Activated T-cell treated with anti-CD3 and anti-CD28 coated beads, Interleukin-2, amount 50 U/mL, for 4 hours (primary cell): ENCODE measurements at places on chromosomes 7 and 10.

GRCh38 chr7:135247746-135248471 is 14.3 kb downstream of the STRA8 start:
- no peak for DNase-seq

GRCh38 chr7:83849131-83849530 is 200.2 kb upstream of the SEMA3E start:
- no peak for DNase-seq

GRCh38 chr7:66140924-66141323 is 26.3 kb downstream of the CRCP start:
- DNase-seq: no peak

GRCh38 chr10:3764626-3765112 is 20.3 kb downstream of the KLF6 start:
- DNase-seq: no peak

DNA sequence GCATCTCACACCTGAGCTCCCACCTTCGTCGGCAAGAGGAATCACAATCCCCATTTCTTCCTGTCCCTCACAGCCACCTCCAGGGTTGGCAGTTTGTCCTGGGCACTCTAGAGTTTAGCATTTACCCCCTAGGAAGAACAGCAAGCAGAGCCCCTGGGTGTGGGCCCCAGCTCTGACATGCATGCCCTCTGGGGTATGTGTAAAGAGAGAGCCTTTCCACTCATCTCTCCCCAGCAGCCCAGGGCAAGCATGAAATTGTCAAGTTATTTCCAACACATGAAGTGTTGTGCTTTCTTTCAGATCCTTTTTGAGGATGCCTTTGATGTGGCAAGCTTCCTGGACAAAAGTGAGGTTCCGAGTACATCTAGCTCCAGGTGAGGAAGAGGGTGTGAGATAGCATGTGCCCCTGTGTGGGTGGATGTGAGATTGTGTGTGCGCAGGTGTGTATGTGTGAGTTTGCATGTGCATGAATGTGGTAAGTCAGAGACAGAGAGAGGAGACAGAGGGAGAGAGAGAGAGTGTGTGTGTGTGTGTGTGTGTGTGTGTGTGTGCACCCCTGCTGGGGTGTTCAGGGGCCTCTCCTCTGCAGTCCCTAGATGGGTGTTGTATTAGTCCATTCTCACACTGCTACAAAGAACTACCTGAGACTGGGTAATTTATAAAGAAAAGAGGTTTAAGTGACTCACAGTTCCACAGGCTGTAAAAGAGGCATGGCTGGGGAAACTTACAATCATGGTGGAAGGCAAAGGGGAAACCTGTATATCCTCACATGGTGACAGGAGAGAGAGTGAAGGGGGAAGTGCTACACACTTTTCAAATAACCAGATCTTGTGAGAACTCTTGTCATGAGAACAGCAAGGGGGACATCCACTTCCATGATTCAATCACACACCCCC is 18.1 kb downstream of the STRA8 start:
- DNase-seq: no peak

GRCh38 chr7:25259487-25260243 is 31.4 kb upstream of the NPVF start:
- peak; percentile 44 for DNase-seq

DNA sequence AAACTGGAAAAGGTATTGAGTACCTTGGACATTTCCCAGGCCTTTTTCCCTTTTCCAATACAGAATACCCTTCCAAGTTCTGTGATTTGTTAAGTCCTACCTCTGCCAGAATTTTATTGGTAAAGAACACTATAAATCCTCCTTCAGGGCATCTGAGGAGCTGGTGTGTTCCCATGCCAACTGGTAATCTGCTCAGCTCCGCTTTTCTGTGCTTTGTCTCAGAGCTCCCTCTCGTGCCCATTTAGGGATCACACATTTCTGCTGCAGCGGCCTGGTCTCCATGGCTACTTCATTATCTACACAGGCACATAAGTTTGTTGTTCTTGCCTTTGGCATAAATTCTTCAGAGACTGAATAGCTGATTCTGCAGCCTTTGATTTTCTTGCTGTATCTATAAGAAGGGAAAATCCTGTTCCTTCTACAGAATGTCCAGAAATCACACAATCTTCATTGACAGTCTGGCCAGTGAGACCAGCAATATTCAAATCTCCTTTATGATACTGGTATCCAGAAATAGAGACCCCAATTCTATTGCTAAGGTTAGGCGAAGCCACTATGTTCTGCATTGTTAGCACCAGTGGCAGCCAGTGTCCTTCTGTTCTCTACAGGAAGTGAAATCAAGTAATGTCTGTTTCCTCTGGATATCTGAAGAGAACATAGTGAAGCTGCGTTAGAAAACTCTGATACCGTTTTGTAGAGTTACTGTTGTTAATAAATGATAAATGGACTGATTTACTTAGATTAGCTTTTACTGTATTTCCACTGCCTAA is 51.9 kb downstream of the DENND11 start:
- no peak for DNase-seq

DNA sequence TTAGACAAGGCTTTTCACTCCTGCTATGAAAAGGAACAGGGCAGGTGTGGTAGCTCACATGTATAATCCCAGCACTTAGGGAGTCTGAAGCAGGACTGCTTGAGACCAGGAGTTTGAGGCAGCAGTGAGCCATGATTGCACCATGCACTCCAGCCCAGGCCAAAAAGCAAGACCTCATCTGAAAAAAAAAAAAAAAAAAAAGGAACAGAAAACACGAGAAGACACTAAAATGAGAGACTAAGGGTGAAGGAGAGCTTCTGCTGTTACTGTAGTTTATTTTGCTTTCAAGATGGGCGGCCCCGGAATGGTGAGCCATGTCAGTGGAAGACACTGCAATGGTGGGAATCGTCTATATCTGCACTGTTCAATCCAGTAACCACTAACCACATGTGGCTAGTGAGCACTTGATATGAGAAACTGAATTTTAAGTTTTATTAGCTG is 9.9 kb downstream of the PIP4K2A start:
- DNase-seq: no peak

DNA sequence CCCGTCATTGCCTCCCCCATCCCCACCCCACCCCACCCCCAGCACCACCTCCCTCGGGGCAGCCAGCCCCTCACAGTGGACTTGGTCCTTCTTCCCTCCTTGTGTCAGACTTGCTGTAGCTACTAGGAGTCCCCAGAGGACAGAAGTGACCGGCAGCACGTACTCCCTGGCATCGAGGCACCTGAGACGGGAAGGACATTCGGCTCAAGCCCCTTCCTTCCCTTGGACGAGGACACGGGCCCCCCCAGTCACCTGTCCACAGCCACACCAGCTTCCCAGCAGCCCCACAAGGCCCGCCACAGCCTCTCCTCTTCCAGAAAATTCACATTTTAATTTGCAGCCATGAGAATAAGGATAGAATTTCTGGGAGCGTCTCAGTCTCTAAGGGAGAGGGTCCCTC is 267.8 kb upstream of the SHH start:
- no peak for DNase-seq

DNA sequence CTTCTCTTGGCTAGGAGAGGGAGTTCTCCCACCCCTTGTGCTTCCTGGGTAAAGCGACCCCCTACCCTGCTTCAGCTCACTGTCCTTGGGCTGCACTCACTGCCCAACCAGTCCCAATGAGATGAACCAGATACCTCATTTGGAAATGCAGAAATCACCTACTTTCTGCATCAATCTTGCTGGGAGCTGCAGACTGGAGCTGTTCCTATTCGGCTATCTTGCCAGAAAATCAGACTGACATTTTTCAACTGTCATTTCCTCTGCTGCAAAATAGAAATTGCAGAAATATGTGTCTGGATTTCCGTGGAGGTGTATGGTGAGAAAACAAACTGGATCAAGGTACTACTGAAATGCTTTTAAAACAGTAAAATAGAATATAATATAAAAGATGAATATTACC is 43.0 kb upstream of the CYP2C18 start:
- DNase-seq: no peak

GRCh38 chr7:157839226-157839625 is 502.4 kb downstream of the DNAJB6 start:
- no peak for DNase-seq

GRCh38 chr10:129679207-129679606 is 212.2 kb downstream of the MGMT start:
- no peak for DNase-seq

DNA sequence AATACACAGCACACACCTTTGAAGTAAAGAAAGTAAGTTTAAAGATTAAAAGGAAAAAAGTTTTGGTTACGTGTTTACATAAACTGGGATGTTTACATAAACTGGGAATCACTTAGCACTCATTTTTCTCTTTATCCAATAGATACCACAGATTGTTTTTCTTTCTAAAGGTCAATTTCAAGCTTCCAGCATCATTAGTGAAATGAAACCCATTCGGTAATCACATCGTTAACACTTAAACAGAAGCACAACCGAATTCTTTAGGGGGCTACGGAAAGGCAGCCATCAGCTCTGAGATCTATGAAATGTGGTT is 1.1 kb downstream of the ODAD2 start:
- DNase-seq: no peak

DNA sequence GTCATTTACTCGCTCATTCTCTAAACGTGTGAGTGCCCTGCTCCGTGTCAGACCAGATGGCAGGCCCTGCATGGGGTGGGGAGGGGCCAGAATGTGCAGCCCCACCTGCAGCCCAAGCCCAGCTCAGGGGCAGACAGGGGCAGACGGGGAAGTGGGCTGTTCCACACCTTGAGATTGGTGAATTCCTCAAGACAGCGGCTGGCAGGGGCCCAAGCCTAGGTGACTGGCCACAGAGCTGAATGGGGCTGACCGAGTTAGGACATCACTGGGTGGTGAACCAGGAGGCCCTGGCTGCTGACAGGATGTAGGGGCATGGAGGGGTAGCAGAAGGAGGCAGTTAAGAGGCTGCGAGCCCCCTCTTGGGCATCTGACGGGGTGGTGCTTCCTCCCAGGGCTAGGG is 79.1 kb downstream of the MGMT start:
- DNase-seq: no peak

DNA sequence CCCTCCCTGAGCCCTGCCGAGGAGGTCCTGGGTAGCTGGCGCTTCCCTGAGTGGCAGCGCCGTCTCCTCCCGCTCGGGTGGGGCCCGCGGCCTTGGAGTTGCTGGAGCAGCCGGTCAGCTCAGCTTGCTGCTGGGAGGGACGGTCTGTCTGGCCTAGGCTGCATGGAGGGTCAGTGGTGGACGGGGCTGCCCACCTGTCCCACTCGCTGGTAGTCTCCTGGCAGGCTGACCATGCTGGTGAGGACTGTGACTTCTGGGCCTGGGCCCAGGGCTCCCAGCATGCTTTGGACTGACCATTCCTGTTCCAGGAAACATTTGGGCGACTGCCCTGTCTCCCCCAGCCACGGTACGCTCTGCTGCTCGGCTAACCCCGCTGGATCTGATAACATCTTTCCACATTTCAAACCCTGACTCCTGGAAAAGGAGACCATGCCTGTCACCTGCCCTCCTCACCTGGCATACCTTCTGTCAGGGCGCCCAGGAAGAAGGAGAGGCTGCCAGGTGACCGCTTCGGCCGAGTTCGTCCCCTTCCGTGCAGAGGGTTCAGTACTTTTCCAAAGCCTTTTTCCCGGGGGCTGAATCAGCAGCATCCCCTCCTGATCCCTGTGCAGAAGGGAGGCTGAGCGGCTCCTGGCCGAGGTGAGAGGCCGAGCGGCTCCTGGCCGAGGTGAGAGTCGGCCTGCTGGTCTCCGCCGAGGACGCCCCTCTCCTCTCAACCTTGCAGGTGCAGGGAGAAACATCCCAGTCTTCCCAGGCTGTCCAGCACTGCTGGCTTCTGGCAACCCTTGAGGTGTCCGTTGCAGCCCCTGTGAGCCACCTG is 43.4 kb downstream of the FAM20C start:
- no peak for DNase-seq

- no peak for DNase-seq
Measured at GRCh38 chr7:18087687-18088078, 60.0 kb upstream of the PRPS1L1 start.

- DNase-seq: no peak
Measured at GRCh38 chr7:154450451-154450850, 398.3 kb downstream of the DPP6 start.

DNA sequence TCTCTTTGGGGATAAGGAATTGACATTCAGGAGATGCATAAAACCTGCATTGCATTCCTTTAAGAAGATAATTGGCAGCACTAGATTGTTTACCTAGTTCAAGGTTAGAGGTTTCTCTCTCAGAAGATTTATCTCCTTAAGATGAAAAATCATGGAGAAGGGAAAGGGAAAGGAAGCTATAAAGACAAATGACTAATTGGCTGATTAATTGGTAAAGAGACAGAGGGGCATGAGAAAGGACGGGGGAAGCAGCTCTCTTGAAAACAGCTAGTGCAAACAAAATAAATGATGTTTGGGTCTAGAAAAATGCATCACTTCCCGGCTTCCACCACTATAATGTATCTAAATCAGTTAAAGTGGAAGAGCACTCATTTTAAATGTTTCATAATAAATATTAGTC is 941.2 kb downstream of the XPNPEP1 start:
- DNase-seq: no peak

GRCh38 chr7:109386959-109387358 is 817.3 kb downstream of the DNAJB9 start:
- DNase-seq: no peak

- no peak for DNase-seq
Measured at GRCh38 chr10:6721964-6722615, 142.0 kb upstream of the PRKCQ start.

DNA sequence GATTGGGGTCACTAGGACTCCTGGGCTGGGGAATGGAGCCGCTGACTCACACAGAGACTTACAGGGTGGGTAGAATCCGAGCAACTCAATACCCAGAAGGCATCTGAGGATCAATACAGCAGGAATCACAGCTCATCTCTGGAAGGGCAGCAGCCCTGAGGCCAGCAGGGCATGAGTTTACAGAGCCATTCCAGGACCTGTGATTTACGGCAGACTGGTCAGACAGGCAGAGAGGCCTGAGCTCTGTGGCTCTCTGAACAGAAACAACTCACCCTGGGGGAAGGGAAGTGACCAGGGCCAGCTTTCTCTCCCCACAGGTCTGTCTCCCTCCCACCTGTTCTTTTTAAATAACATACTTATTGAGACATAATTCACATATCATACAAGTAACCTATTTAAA is 88.2 kb upstream of the CXCL12 start:
- no peak for DNase-seq

GRCh38 chr10:30536578-30536977 is 93.0 kb downstream of the LYZL2 start:
- DNase-seq: no peak

- DNase-seq: no peak
Measured at GRCh38 chr7:157401567-157402387, 65.0 kb downstream of the DNAJB6 start.

DNA sequence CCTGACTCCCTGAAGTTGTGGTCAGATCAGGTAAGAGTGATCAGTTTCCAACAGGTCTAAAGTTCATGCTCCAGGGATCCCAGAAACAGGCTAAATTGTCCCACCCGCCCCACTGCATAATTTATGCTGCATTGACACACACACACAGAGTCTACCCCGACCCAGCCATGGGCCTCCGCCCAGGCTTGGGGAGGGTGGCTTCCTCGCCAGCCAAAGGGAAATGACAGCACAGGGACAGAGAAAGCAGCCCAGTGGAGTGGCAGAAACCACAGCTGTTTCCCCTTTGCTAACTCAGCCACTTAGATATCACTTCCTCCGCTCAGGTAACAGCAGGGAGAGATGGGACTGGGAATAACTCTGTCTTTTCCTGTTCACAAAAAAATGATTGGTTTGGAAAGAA is 9.4 kb downstream of the SH3PXD2A start:
- DNase-seq: peak; percentile 12

GRCh38 chr7:73437621-73438416 is 4.2 kb downstream of the FZD9 start:
- DNase-seq: no peak
